A172 (cell line): ENCODE measurements at places on chromosomes 16 and 17.

DNA sequence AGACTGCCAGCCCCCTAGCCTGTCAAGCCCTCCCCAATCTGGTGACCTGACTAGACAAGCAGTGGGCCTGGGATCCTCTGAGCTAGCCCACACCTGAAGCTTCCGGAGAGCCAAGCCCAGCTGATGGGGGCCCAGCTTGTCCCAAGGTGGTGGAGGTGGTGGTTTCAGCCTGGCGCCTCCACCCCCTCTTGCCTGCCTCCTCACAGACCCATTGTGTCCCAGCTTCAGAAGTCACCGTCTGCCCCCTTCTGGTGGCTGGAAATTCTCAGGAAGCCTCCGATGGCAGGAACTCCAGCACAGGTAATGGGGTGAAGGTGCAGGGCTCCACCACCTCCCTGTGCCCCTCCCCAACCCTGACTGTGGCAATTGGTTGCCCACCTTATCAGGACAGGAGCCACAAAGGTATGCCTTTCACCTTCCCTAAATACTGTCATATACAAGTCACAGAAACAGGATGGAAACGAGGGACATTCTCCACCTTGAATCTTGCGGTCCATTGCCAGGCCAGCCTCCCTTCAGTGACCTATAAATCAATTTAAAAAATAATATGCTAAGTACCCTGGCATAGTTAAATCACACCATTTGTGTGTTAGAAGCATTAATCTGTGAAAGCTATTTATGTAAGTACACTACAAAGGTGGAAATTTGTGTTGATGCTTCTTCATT lies 66.0 kb upstream of the ZNF423 start:
- DNase-seq = peak; percentile 35

DNA sequence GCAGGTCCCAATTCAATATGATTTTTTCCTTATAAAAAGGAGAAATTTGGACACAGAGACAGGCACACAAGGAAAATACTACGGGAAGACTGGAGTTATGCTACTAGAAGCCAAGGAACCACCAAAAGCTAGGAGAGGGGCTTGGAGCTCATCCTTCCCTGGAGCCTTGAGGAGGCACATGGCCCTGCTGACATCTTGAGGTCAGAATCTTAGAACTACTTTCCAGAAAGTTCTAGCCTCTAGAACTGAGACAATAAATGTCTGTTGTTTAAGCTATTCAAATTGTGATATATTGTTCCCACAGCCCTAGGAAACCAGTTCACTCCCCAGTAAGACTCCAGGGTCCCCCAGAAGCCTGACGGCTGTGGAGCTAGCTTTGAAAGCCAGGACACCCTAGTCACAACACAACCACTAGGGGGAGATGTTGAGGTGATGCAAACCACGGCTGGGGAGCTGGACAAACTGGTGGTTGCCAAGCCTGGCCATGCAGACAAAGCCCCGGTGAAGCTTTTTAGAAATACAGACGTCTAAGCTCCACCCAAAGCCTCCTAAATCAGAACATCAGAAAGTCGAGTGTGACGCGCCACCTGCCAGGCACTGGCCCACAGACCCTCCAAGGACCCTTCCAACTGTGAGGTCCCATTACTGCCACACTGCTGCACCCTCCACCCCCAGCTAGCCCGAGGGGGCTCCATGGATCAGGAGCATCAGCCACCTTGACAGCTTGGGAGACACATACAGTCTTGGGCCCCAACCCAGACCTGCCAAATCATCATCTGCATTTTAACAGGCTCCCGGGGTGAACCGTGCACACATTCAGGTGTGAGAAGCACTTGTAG lies 106.4 kb downstream of the SLC39A11 start:
- peak; percentile 83 for DNase-seq

DNA sequence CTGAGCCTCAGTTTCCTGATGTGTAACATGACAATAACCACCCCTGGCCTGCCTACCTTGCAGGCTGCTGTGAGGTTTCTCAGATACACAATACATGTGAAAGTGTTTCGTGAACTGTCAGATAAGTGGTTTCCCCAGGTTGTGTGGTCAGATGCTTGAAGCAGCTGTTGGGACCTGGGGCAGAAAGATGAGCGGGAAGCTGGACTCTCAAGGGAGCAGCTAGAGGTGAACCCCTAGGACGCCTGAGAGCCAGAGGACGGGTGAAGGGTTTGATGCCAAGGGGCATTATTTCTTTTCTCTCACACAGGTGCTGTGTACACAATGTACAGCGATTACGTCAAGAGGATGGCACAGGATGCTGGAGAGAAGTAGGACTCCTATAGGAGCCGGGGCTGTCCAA lies 2.3 kb downstream of the HIGD1B start:
- no peak for DNase-seq

DNA sequence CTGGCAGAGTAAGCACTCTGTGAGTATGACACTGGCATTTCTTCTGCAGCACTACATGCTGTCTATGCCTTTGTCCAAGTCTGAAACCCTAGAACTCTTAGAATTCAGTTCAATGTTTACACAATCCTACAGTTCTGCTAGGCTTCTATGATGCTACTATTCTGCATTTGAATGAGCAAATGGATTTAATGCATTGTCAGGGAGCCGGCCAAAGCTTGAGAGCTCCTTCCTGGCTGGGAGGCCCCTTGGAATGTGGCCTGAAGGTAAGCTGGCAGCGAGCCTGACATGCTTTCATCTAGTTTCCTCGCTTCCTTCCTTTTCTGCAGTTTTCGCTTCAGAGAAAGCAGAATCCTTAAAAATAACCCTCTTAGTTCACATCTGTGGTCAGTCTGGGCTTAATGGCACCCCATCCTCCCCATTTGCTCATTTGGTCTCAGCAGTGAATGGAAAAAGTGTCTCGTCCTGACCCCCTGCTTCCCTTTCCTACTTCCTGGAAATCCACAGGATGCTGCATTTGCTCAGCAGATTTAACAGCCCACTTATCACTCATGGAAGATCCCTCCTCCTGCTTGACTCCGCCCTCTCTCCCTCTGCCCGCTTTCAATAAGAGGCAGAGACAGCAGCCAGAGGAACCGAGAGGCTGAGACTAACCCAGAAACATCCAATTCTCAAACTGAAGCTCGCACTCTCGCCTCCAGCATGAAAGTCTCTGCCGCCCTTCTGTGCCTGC lies at the start of gene CCL2:
Gene CCL2 (plus strand): TSS at position 635 of the 730 bp plus-strand sequence. CDS start 65 bp downstream, at position 700.
- peak; percentile 78 for DNase-seq

GRCh38 chr17:36657763-36658490 lies 56.5 kb downstream of the MRM1 start:
- DNase-seq = no peak

DNA sequence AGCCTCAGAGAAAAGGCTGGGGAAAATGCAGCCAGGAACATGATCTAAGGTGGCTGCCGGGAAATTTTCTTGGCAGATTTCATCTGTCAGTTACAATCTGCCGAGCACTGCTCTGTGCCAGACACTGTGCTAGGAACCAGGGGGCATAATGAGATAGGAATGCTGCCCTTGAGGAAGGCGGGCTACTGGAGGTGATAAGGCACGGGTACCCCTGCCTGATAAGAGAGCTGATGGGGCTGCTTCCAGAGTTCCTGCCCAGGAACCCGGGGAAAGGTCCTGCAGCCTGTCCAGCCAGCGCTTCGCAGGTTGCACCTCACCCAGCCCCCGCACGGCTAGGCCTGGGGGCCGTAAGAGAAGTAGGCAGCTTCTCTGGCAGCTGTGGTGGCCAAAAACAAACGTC lies 3.1 kb downstream of the SCNN1G start:
- DNase-seq = no peak
